Liver (tissue), 10 donors: ENCODE measurements at places on chromosomes 6 and 20. TPM values are rescaled to one million over a fixed set of nuclear protein-coding genes. Genes with fewer than 3 reads are reported as not detected.
A peak's percentile ranks its signal among the peaks of the same experiment; 100 is the strongest.

DNA sequence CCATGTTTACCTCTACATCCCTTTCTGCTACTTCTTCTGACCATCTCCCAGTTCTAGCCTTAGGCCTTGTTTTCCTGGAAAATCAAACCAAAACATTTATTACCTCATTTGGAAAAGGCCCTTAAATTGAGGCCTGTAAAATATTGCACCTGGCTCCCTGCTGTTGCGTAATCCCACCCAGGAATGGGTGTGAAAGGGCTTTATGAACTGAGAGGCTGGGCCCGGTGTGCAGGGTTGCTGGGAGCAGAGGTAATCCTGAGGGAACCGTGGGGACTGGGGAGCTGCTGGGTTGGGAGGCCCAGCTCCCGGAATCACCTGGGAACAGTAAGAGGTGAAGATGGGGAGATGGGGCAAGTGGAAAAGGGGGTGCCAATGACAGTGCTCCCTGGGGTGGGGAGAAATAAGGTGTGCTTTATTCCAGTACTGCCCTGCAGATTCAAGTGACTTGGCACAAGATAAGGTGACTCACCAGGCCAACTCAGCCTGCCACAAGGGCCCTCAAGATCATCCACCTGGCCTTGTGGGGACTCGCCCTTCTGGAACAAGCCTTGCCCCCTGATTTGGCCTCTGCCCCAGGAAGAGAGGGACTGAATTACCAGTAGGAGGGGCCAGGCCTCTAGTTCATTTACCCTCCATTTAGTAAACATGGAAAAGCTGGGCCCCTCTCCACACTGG is 44.2 kb downstream of the KCNK5 start:
- H3K27me3 ChIP-seq: no peaks in the 10 kb centered on the region
- peak overlapping the region; percentile 16 for H3K27ac ChIP-seq
- H3K36me3 ChIP-seq: peaks cover 18% of the 10 kb centered on the region

DNA sequence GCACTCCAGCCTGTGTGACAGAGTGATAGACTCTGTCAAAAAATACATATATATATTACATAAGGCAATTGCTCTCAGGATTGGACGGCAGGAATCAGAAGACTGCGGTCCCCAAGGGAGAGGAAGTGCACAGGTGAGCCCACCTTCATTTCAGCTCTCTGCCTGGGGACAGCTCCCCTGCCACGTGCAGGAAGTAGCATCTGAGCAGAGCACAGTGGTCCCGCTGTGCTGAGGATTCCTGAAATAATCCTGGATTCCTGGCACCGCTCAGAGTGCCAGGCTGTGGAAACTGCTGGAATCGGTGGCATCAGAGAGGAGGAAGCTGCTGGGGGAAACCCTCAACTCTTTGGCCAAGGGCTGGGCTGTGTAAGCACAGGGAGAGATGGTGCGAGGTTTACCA is 27.7 kb downstream of the NFATC2 start:
- no peaks in the 10 kb centered on the region for H3K4me1 ChIP-seq
- no peaks in the 10 kb centered on the region for H3K27me3 ChIP-seq
- DNase-seq: no peak
- H3K4me3 ChIP-seq: no peak overlapping the region
- no peak overlapping the region for H3K27ac ChIP-seq
- no peaks in the 10 kb centered on the region for H3K36me3 ChIP-seq

GRCh38 chr6:57104336-57104735 is 14.3 kb downstream of the ZNF451 start:
- no peak overlapping the region for H3K27ac ChIP-seq
- no peaks in the 10 kb centered on the region for H3K27me3 ChIP-seq
- DNase-seq: no peak
- no peaks in the 10 kb centered on the region for H3K4me1 ChIP-seq

- no peaks in the 10 kb centered on the region for H3K36me3 ChIP-seq
- H3K27ac ChIP-seq: no peak overlapping the region
- no peak for DNase-seq
- H3K27me3 ChIP-seq: no peaks in the 10 kb centered on the region
These were observed 19.0 kb downstream of the OR2H2 start for GRCh38 chr6:29603930-29604329.

DNA sequence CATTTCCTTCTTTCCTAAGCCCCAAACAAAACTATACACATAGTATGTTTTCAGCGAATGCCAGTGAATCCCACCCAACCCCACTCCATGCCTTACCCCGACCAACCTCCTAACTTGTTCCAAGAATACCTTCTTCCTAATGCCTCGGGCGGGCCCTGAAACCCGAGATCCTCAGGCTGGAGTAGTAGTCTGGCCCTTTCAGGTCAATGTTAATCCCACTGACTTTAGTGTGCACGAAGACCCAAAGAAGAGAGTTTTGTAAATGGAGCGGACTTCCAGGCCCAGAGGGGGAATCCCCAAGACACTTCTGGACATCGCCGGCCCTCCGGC is 394 bp downstream of the YIPF3 start:
- peak overlapping the region; percentile 100 for H3K4me3 ChIP-seq
- peaks cover 7% of the 10 kb centered on the region for H3K36me3 ChIP-seq
- no peak for DNase-seq
- peaks cover 6% of the 10 kb centered on the region for H3K4me1 ChIP-seq

GRCh38 chr6:97885325-97885724 is 602.3 kb upstream of the MMS22L start:
- no peak overlapping the region for H3K27ac ChIP-seq
- H3K36me3 ChIP-seq: no peaks in the 10 kb centered on the region
- H3K27me3 ChIP-seq: peaks cover 3% of the 10 kb centered on the region

DNA sequence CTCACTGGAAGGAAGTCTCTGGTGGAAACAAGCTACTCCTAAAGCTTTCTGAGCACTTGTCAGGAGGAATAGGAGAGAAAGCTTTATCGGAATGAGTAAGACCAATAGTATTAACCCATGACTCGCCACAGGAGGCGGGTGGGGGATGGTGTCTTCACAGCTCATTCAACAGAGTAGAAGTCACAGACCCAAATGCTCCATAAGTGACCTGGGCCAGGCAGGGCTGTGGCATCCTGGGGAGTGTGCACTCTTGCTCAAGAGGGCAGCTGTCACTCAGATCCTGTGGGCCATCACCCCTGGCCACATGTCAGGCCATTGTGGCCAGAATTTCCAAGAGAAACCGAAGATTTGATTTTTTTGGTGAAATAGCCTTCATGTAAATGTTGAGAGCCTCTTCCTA is 116.0 kb downstream of the SYCP2 start:
- no peak overlapping the region for H3K27ac ChIP-seq
- no peaks in the 10 kb centered on the region for H3K36me3 ChIP-seq
- no peaks in the 10 kb centered on the region for H3K4me1 ChIP-seq
- peak; percentile 5 for DNase-seq
- H3K4me3 ChIP-seq: no peak overlapping the region

DNA sequence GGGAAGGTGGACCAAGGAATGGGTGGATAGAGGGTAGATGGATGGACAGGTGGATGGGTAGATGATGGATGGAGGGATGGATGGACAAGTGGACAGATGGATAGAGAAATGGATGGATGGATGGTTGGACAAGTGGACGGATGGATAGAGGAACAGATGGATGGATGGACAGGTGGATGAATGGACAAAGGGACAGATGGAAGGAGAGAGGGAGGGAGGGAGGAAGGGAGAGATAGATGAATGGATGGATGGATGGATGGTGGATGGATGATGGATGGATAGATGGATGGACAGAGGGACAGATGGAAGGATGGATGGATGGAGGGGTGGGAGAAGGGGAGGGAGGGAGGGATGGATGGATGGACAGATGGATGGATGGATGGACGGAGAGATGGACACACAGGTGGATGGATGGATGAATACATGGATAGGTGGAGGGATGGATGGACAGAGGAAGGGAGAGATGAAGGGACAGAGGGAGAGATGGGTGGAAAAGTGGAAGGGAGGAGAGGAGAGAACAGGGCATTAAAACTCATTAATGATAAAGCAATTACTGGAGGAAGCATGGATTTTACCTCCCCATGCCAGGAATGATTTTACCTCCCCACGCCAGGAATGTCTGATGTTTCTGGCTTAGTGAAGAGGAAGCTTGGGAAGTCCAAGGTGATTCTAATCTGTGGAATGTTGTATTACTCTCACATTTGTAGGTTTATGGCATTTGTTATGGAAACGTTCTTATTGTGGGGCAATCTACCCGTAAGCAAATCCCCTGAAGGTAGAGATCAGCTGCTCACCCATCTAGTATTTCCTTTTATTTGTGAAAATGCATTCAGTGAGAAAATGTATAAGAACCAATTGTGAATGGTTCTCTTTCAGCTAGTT is 383.3 kb downstream of the TAF4 start:
- no peaks in the 10 kb centered on the region for H3K27me3 ChIP-seq
- H3K36me3 ChIP-seq: no peaks in the 10 kb centered on the region
- no peak for DNase-seq
- H3K4me1 ChIP-seq: no peaks in the 10 kb centered on the region

DNA sequence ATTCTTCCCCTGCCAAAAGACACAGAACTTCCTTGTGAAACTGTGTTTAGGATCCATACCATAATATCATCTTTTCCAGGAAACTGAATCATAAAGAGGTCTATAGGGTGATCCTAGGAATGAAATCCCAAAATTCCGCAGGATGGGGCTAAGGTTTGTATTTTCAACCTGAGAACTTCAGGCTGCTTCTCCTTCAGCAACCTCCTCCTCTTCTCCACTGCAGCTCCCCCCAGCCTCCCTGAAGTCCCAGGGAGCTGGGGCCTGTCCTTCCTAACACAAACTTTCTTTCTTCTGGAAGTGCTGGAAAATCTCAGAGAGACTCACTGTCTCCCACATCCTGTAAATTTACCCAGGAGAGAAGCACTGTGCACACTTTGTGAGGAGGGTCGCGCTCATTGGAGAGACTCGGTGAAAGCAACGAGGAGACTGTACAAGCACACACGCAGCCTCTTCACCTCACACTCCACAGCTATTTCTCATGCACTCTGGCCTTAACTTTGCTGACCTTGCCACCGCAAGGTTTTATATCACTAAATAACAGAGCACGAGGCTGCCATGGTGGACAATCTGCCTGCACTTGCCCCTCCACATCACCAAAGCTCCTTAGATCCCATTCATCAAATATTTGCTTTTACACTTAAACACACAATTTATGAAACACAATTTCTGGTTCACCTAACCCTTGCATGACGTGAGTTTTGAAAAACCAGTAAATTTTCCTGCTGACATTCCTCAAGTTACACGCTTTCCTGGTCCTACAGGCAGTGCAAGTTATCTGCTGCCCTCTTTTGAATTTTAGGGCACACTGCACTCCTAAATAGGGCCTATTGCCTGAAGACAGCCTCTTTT is 14.3 kb downstream of the ID4 start:
- no peaks in the 10 kb centered on the region for H3K27me3 ChIP-seq
- no peak for DNase-seq
- H3K27ac ChIP-seq: no peak overlapping the region
- H3K36me3 ChIP-seq: no peaks in the 10 kb centered on the region

- DNase-seq: no peak
- H3K27ac ChIP-seq: no peak overlapping the region
- no peaks in the 10 kb centered on the region for H3K4me1 ChIP-seq
- peaks cover 4% of the 10 kb centered on the region for H3K27me3 ChIP-seq
These were observed 633.4 kb upstream of the EPHA7 start for GRCh38 chr6:94052749-94053148.

GRCh38 chr6:38234934-38235682 is 404.6 kb downstream of the BTBD9 start:
- no peaks in the 10 kb centered on the region for H3K4me1 ChIP-seq
- DNase-seq: no peak
- H3K27me3 ChIP-seq: no peaks in the 10 kb centered on the region
- no peaks in the 10 kb centered on the region for H3K36me3 ChIP-seq
- H3K4me3 ChIP-seq: no peak overlapping the region

GRCh38 chr6:21265730-21266044 is 327.9 kb upstream of the SOX4 start:
- DNase-seq: no peak
- no peaks in the 10 kb centered on the region for H3K36me3 ChIP-seq
- H3K4me1 ChIP-seq: no peaks in the 10 kb centered on the region
- no peaks in the 10 kb centered on the region for H3K27me3 ChIP-seq
- H3K4me3 ChIP-seq: no peak overlapping the region
- H3K27ac ChIP-seq: no peak overlapping the region

DNA sequence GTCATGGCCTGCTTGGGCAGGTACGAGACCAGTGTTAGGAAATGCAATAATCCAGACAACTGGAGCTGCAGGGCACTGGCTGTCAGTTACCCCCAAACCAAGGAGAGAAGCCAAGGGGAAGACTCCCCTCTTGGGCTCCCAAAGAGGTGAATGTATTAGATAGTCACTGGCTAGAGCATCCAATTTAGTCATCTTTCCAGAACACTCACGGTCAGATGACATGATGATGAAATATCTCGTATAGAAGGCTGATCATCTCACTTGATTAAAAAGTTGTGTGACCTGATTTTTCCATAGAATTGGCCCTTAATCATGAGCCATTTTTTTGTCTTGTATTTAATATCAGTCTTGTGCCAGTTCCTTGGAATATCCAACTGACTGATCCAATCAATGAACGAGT is 40.7 kb downstream of the SLC22A3 start:
- no peak overlapping the region for H3K4me3 ChIP-seq
- H3K36me3 ChIP-seq: no peaks in the 10 kb centered on the region
- no peaks in the 10 kb centered on the region for H3K27me3 ChIP-seq
- no peak overlapping the region for H3K27ac ChIP-seq
- no peak for DNase-seq
- peaks cover 22% of the 10 kb centered on the region for H3K4me1 ChIP-seq

DNA sequence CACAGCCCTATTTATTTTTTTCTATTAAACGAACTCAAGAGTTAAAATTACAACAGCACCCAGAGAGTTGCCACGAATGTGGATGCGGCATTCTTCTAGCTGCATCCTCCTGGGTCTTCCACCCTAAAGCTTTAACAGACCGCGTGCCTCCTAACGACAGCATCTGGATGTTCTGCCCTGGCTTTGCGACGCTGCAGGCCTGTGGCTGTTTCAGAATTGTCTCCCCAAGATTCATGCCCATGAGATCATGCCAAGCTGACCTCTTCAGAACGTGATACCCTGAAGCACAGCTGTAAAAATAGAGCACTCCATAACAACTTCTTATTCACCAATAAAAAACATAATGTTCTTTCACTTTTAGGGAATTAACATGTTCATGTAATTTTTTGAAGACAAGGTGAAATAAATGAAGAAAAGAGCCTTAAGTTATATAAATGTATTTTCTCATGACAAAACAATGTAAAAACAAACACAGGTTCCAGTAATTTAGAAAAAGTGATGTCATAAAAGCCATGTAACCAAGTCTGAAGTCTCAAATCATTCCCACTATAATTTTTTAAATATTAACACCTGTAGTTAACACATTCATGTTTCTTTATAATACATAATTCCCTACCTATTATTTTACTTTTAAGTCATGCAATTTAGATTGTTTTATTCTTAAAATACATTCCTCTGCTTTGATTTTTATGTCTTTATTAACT is 26.5 kb downstream of the HIVEP2 start:
- peaks cover 3% of the 10 kb centered on the region for H3K4me1 ChIP-seq
- H3K27ac ChIP-seq: no peak overlapping the region
- H3K4me3 ChIP-seq: no peak overlapping the region
- no peaks in the 10 kb centered on the region for H3K36me3 ChIP-seq
- no peaks in the 10 kb centered on the region for H3K27me3 ChIP-seq

- H3K36me3 ChIP-seq: no peaks in the 10 kb centered on the region
- H3K4me1 ChIP-seq: no peaks in the 10 kb centered on the region
- no peak overlapping the region for H3K27ac ChIP-seq
- no peak for DNase-seq
These were observed 54.7 kb downstream of the NDUFAF5 start for GRCh38 chr20:13839421-13840092.

BLOC1S5 gene
- total RNA-seq: 8.9 TPM

MOXD1 gene
- 0.23 TPM for total RNA-seq

PGBD1 gene
- 1.0 TPM for total RNA-seq

XKR7 gene
- total RNA-seq: 0.05 TPM

NRN1 gene
- total RNA-seq: 1.6 TPM
